Activated T-helper 1 cell treated with Interleukin-2 at 50 U/mL for 16 hours (primary cell): ENCODE measurements at places on chromosomes 3 and 15.

- DNase-seq, result no peak
Measured at GRCh38 chr3:114418107-114418506, 124.3 kb downstream of the TIGIT start.

DNA sequence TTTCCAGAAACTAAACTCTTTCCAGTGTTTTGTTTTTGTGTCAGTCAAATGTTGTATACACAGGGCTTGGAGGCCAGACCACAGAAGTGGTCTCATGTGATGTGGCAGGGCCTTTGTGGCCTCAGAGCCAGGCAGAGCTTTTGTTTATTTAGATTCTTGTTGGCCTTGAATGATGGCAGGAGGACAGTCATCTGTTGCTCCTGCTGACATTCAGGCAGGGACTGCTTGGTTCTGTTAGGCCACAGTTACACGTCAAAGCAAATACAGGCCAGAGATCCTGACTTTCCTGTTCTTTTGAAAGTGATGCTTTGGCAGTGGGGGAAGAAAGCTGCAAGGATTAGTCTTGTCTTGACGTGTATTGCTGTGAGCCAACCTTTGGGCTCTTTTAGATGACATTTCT is 325.1 kb downstream of the CACNA2D3 start:
- DNase-seq, result no peak

- no peak for DNase-seq
Measured at GRCh38 chr15:50183112-50183794, 1.3 kb downstream of the SLC27A2 start.

DNA sequence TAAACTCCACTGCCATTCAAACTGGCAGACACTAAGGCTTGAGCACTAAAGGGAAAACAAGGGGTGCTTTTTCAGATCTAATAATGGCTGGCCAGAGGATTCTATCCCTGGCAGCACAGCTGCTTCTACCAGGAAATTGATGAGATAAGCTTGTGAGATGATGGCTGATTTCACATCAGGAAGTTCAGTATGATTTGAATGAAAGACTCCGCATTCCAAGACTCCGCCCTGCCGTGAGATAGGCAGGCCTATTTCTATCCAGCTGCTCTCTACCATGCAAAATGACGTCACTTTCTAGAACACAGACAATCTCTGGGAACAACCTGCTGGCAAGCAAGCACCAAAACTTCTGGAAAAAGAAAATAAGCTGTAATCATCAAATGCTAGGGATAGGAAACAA is 171.8 kb downstream of the WDR76 start:
- DNase-seq, result no peak

DNA sequence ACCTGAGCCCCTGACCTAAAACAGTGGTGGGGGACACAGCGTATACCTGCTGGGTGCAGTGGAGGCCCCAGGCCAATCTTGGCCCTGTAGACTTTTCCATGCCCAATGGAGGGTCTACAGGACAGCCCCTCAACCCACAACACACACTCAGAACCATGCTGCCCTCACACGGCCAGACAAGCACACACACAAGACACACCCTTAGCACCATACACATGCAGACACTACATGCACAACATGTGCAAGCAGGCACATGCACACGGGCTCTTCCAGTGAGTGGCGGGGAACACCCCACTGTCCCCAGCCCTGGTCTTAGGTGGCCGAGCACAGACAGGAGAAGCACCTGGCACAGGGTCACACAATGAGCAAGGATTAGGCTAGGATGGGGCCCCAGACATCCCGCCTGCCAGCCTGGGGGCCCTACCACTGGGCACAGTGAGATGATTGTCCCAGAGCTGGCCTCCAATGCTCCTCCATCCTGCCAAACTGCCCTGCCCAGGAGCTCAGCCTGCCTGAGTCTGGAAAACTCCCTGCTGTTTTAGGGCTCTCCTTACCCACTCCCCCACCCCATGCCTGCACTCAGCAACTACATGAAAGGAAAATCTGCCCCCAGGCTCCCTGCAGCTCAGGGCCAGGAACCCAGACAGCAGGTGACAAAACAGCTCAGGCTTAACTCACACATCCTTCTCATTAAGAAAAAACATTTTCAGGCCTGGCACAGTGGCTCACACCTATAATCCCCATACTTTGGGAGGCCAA is 15.8 kb downstream of the IQSEC1 start:
- no peak for DNase-seq

GRCh38 chr3:112137781-112138180 is 4.7 kb upstream of the GCSAM start:
- no peak for DNase-seq

DNA sequence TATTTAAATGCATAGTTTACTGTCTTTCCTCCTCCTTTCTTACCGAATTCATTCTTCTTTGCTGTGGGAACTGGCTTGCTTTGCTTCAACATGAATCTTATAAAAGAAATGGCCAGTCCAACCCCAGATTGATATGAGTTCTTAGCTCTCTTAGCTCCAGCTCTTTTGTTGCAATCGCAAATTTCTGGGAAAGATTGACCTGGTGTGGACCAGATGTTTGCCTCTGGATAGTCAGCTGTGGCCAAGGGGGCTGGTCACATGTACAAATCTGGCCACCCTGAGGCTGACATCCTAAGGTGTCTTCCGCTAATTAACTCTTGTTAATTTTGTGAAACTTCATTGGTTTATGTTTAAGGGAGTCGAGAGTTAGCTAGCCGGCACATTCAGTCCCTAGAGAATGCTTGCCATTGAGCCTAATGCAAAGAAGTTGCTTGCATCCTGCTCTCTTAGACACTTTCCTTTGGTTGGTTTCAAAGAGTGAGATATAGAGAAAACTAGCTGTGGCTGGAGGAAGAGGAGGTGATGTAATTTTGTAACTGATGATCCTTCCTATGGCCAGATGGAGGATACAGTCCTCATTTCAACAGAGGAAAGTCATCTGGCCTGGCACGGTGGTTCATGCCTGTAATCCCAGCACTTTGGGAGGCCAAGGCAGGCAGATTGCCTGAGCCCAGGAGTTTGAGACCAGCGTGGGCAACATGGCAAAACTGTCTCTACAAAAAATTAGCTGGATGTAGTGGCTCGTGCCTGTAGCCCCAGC is 162.4 kb downstream of the ADAMTSL3 start:
- DNase-seq, result no peak

DNA sequence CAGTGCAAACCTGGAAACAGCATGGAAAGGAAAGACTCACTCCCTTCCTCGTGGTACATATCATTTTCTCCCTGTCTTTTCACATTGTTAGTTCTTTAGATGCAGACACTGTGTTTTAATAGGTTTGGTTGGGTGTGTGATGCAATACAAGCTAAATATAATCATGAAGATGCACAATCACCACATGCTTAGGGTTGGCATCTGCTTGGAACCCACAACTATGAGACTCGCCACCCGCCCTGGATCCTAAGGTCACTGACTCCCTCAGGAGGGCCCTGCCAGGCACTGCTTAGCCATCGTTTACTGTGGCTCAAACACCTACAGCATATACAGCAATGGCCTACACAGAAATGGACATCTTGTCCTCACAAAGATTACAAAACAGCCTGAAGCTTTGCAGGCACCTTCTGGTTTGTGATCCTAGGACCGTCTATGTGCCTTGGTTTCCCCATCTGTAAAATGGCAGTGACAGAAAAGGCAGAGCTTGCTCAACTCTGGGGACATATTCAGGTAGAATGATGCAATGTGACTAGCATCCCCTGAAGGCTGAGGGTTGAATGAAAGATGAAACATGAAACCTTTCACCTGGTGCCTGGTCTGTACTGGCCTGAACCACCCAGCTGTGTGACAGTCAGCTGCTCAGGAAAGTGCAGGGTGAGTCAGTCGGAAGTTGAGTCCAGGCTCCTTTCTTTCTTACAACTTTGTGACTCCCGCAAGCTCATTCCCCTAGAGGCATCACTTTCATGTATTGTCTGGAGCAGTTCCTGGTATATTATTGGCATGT is 123.6 kb upstream of the PFN2 start:
- DNase-seq, result no peak

DNA sequence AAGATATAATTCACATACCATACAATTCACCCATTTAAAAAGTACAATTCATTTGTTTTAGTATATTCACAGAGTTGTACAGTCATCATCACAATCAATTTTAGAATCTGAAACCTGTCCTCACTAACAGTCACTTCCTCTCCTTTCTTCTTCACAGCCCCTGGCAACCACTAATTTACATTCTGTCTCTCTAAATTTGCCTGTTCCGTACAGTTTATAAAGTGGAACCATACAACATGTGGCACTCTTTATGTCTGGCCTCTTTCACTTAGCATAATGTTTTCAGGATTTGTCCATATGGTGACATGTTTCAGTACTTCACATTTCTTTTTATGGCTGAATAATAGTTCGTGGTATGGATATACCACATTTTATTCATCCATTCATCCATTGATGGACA is 22.7 kb downstream of the ERICH6 start:
- DNase-seq, result no peak

- no peak for DNase-seq
Measured at GRCh38 chr3:57752307-57752706, 3.8 kb upstream of the SLMAP start.

- no peak for DNase-seq
Measured at GRCh38 chr3:7144697-7145308, 283.9 kb downstream of the GRM7 start.

- DNase-seq, result no peak
Measured at GRCh38 chr3:81985996-81986723, 224.7 kb upstream of the GBE1 start.

DNA sequence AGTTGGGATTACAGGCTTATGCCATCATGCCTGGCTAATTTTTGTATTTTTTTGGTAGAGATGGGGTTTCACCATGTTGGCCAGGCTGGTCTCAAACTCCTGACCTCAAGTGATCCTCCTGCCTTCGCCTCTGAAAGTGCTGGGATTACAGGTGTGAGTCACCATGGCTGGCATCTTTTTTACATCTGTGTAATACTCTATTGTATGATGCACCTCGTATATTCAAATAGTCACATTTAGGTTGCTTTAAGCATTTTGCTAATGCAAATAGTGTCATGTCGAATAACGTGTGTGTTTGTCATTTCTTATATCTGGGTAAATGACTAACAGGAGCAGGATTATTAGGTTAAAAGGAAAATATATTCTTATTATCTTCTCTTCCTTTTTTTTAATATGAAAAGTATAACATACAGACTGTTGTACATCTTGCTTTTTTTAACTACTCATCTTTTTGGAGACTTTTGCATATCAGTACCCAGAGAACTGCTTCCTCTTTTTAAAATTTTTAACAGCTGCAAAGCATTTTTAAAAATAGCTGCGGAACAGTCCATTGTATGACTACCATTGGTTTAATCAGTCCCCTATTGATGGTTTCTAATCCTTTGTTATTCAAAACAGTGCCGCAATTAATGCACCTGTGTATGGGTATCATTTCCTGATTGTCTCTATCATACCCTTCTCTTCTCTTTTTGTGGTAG is 13.4 kb downstream of the SCAMP5 start:
- DNase-seq, result no peak

DNA sequence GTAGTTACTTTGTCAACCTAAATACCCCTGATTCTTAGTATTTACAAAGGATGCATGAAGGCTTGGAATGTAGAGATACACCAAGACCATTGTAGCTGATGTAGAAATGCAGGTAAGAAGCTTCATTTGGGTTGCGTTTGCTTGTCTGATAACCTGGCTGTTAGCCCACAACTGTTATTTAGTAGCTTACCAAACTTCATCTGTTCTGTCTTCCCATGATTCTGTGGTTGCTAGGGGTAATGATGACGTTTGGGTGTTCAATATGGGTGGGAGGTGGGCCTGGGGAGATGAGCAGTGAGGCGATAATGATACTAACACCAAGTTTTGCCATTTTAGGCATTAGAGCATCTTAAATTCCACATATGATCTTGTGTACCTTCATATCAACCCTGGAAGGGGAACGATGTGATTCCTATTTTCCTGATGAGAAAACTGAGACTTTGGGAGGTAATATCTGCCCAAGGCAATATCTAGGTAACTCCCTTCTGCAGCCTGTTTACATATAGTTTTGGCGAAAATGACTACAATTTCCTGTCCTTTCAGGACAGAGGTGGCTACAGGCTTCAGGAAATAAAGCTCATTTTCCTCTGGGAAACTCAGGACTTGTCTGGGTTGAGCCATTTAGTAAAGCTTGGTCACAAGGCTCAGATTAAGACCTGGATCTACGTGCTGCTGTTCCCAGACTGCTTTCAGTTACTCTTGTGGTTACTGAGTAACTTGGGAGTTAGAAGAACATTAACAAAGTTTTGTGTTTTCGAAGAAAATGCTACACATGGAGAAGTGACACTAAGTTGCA is 26.8 kb downstream of the FNDC3B start:
- no peak for DNase-seq

GRCh38 chr3:53949541-53949940 is 57.9 kb upstream of the SELENOK start:
- no peak for DNase-seq

GRCh38 chr3:11195721-11196332 is 41.5 kb downstream of the HRH1 start:
- no peak for DNase-seq

- DNase-seq, result no peak
Measured at GRCh38 chr15:101115786-101116680, 135.8 kb downstream of the CHSY1 start.

DNA sequence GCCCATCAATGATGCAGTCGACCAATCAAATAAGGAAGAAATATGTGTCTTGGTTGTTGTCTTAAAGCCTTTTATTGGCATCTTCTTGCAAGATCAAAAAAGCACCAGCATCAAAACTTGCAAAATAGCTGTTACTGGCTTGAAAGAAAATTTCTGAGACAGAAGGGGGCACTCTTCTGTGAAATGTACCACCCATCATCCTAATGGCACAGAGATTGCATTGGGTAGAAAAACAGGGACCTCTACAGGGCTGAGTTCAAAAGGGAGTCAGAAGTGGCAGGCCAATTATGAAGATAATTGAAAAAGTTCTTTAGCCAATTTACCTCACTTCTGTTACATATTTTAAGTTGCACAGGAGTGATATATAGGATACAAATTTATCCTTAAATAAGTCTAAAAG is 122.3 kb upstream of the GPR149 start:
- DNase-seq, result no peak

GRCh38 chr15:64905941-64906340 is 5.8 kb upstream of the ANKDD1A start:
- DNase-seq, result no peak

- no peak for DNase-seq
Measured at GRCh38 chr3:134389865-134390264, 15.6 kb upstream of the AMOTL2 start.

DNA sequence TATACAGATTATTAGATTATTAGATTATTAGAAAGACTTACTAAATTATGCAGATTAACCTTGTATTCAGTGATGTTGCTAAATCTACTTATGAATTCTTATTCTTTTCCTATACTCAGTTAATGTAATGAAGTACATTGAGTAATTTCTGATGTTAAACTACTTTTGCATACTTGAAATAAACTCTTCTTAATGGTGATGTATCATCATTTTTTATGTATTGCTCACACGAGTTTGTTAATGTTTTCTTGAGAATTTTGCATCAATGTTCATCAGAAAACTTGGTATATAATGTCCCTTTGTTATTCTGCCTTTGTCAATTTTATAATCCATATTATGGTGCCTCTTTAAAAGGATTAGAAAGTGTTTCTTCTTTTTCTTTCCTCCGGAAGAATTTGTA is 163.2 kb upstream of the COL8A1 start:
- no peak for DNase-seq

DNA sequence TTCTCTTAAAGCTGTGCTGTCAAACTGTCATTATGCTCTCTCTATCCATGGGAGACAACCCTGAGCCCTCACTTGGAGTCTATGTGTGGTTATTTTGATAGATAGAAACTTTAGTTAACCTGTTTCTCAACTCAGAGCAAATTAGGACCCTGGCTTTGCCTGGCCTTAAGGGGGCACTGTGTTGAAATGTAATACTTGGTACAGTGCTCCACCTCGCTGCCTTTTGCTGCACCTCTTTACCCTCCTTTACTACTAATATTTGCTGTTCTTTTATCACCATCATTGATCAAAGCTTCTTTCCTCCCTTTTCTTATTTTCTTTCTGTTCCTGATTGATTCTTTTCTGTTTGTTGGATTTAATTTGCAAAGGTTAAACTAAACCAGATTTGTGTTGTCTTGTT is 34.3 kb downstream of the STT3B start:
- DNase-seq, result no peak
